ENCODE measurements at places on chromosomes 16 and 17.

DNA sequence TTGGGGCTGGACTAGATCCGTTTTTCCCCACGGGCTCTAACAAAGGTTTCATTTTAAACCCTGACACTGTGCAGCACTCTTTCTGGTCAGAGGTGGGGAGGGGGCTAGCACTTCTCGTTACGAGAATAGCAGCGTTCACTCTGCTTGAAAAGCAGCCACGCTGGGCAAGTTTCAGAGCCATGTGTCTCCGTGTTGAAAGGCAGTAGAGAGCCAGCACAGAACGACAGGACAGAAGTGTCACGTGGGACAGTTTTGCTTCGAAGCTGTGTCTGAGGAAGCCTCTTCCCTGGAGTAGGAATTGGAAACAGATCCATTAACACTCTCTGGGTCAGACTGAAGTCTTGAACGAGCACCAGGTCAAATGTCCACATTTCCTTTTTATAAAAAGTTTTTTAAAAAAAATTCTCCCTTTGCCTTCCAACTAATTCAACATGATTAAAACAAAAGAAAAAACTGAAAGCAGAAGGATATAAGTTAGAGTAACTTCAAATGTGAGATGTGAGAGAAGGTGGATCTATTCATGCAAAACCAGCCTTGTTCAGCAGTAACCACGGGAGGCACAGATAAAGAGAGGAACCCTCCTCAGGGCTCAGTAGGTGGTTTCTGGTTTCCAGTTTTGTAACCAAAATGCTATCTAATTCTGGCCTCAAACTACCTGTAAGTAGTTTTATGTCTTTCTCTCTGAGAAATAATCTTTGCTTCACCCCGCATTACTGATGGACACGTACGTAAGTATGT, 65.0 kb downstream of the SMG6 start:
- no peak for DNase-seq

- no peak for DNase-seq
Observed at GRCh38 chr17:930258-930657, 49.3 kb downstream of the NXN start.

DNA sequence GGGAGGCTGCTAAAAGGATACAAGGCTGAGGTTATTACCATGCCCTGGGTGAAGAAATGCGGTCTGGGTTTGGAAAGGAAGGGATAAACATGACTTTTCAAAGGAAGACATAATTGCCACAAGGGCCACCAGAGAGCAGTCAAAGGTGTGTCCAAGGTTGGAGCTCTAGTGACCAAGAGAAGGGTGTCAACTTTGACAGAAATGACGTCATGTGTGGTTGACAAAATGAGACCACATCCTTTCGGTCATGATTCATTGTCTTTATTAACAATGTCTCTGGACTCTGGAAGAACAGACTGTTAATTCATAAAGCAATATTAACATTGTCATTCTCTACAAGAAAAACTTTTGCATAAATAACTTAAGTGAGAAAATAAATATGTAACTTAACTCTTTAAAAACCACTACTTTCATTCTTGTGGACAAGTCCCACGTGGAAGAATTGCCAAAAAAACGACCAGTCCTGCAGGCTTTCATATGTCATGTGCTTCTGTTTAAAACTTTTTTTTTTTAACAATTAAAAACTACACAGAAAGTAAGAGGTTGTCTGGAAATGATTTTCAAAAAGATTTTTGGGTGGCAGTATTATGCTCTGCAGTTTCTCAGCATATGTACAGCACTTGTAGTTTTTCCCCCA, 5.0 kb downstream of the SOST start:
- DNase-seq = no peak

DNA sequence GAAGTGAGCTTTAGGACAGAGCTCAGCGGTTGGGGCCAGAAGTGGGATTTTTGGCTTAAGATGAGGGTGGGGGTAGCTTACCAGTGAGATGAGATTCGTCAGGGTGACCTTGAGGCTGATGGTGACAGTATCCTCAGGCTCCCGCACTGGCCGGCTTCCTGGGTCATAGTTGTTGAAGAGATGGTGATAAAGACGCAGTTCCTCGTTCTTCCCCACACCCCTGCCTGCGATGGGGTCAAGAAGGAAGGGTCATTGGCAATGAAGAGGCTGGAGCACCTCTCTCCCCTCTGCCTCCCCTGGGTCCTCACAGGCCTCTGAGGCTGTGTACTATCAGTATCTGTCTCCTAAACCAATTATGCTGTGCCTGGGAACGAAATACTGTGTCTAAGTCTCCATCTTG, 358 bp downstream of the CHRNE start:
- DNase-seq = no peak

- no peak for DNase-seq
Observed at GRCh38 chr17:11916091-11916490, 81.2 kb downstream of the ZNF18 start.

- no peak for DNase-seq
Observed at GRCh38 chr16:370979-371514, 709 bp upstream of the MRPL28 start.

- no peak for DNase-seq
Observed at GRCh38 chr16:70163596-70163995, 10.0 kb upstream of the CLEC18C start.

GRCh38 chr16:4273858-4274311, 1.1 kb upstream of the TFAP4 start:
- DNase-seq = no peak

DNA sequence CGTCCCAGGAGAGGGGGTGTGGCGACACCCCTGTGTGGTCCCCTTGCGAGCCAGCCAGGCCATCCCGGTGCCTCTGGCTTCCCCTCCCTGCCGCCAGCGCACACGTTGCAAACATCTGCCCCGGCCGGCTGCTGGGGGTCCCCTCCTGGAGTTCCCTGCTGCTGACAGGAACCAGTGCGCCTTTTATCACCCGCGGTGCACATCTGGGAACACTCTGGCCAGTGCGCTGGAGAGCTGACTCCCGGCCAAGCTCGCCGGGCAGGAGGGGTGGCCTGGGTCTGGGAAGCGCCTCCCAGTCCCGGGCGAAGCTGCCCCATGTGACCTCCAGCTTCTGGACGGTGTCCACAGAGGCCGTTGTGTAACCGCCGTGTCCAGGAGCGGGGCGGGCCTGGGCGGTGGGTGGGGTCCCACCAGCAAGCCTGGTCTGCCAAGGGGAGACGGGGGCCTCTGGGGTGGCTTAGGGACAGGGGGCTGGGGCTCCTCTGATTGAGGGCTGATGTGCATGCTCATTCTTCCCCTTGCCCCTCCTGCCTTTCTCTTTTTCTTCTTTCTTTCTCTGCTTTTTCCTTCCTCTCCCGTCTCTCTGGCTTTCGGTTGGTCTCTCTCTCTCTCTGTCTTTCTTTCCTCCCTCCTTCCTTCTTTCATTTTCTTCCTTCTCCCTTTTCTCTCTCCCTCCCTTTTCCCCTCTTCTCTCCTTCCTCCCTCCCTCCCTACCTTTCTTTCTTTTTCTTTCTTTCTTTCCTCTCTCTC, 25.2 kb upstream of the CIBAR2 start:
- no peak for DNase-seq

DNA sequence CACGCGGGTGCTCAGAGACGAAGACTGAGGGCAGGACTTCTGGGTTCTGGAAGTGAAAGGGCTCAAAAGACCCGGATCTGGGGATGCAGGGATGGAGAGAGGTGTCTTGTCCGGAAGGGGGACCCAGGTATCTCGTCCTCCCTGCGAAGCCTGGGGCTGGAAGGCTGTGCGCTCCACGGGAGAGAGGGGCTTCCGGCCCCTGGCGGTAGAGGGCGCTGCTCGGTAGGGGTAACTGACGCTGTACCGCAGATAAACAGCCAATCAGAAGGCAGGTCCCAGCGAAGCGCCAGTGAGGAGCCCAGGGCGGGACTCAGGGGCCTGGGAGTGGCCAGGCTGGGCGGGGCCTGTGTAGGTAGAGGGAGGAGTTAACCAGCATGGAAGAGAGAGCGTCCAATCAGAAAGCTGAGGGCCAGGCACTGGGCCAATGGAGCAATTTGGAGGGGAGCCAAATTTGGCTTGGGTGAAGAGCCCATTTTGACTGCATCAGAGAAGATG, 804 bp downstream of the TGFB1I1 start:
- DNase-seq = no peak

DNA sequence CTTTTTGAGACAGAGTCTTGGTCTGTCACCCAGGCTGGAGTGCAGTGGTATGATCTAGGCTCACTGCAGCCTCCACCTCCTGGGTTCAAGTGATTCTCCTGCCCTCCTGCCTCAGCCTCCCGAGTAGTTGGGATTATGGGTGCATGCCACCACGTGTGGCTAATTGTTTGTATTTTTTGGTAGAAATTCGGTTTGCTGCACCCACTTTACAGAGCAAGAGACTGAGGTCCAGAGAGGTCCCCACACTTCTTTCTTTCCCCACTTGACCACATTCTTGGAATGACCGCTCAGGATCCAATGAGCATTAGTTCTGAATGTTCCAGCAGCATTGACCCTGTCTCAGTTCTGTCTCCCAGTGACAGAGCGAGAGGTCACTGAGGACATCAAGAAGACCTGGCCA, 5.3 kb upstream of the SLC16A3 start:
- DNase-seq = no peak

GRCh38 chr16:2532494-2533141, 1.4 kb upstream of the CEMP1 start:
- DNase-seq = peak; percentile 33

- DNase-seq = peak; percentile 96
Observed at GRCh38 chr17:5486206-5487124, at the start of gene MIS12. TSS of gene MIS12 (plus strand) at chr17:5486566. CDS start at chr17:5488863, 2,297 bp downstream.

DNA sequence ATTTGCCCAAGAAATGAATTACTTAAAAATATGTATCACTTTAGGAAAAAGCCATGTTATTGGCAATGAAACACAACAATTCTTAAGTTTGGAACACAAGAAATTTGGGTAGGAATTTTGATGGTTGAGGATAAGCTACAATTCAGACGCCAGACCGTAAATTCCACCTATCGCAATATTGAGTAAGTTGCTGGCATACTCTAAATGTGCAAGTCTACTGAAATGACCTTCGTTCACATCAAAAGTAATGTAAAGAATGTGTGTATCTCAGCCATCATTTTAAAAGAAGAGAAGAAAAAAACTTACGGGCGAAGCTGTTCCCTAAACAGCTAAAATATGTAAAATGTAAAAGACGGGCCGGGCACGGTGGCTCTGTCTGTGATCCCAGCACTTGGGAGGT, 33.4 kb downstream of the UBE2G1 start:
- DNase-seq = no peak

- DNase-seq = no peak
Observed at GRCh38 chr16:28504707-28505404, 1.8 kb downstream of the IL27 start.

- DNase-seq = no peak
Observed at GRCh38 chr17:63136369-63137012, 170.5 kb downstream of the TANC2 start.

DNA sequence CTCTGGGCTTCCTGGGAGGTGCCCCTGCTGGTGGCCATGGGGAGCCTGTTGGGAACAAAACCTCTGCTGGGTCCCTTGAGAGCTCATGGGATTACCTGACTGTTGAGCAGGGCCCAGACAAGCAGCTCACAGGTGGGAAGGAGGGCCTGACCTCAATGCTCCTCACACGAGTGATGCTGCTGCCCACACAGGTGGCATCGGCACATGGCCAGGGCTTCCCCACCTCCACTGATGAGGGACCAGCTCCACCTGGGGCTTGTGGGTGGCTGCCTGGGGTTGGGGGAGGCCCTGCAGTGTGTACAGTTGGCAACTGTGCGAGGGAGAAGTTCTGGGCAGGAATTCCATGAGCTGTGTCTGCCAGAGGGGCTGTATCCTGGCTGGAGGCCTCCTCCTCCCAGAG, 87.8 kb upstream of the NLRP1 start:
- DNase-seq = no peak

DNA sequence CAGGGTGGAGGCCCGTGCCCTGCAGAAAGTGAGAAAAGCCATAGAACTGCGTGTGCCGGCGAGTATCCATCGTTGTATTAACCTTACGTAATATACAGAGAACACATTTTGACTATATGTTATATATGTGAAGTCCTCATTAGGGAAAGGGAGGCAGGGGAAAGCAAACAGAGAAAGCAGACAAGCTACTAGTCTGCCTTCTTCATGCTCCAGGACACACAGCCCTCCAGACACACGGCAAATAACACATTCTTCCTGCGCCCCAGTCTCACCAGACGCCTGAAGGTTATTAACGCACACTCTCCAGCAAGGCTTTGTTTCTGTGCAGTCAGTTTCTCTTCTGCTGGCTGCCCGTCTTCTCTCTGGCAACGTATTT, 28.8 kb downstream of the PRDM7 start:
- DNase-seq = no peak

- no peak for DNase-seq
Observed at GRCh38 chr17:60392845-60393702, 1.1 kb upstream of the USP32 start.

GRCh38 chr17:1034652-1035210, 37.8 kb downstream of the TIMM22 start:
- DNase-seq = no peak

DNA sequence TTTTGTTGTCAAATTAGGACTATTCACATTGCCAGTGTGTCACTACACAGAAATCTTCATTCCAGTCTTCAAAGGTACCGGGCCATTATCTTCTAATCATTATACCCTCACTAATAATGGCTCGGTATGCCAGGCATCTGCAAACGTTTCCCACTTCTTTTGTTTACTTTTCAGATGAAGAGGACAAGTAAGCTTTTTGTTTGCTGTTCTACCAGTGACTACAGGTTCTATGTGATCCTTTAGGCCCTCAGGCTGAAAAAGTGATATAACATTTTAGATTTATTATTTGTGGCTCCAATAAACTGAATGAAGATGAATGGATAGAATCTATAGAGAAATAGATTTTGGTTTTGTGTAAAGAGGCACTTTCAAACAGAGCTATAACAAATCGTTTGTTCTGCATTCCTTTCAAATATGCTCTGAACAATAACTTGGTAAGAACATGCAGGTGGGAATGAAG, 403 bp upstream of the KRTAP3-1 start:
- DNase-seq = no peak

GRCh38 chr16:88002211-88002610, 51.0 kb downstream of the BANP start:
- no peak for DNase-seq

DNA sequence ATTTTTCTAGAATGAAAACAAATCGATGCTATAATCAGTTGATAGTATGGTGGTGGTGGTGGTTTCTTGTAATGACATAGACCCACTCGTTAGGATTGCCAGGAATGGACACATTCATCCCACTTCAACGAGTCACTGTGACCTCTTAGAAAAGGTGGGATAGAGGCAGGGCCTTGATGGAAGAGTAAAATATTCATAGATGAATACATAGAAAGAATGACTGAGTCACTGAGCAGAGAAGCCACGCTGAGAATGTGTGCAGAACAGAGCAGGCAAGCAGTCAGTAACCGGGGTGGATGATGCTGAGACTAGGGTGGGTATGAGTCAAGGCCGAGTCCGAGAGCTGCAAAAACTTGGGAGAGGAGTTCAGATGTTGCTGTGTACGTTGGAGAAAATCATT, 129.9 kb downstream of the PITPNC1 start:
- DNase-seq = no peak

- DNase-seq = no peak
Observed at GRCh38 chr17:47719411-47720152, 13.5 kb upstream of the TBX21 start.

GRCh38 chr16:17334096-17334495, 136.7 kb downstream of the XYLT1 start:
- no peak for DNase-seq
